Left hindlimb (tissue), 1 donor: ENCODE measurements at places on chromosomes 3 and 15.

DNA sequence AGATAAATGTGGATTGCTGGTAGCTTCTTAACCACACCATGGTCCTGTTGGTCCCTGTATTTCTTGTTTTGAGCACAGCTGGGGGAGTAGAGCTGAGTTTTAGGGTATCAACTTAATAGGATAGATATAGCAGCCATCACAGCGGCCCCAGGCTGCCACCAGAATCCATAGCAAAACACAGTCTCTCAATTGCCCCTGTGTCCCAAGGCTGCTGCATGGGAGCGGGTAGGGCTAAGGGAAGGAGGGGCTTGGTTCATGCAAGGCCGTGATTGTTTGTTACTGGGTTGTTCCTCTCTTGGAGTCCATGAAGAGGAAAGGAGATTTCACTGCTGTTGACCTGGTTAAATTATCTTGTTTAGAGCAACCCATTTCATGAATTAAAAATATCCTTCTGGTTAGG, 22.1 kb downstream of the ARNT2 start:
- no peak for DNase-seq

DNA sequence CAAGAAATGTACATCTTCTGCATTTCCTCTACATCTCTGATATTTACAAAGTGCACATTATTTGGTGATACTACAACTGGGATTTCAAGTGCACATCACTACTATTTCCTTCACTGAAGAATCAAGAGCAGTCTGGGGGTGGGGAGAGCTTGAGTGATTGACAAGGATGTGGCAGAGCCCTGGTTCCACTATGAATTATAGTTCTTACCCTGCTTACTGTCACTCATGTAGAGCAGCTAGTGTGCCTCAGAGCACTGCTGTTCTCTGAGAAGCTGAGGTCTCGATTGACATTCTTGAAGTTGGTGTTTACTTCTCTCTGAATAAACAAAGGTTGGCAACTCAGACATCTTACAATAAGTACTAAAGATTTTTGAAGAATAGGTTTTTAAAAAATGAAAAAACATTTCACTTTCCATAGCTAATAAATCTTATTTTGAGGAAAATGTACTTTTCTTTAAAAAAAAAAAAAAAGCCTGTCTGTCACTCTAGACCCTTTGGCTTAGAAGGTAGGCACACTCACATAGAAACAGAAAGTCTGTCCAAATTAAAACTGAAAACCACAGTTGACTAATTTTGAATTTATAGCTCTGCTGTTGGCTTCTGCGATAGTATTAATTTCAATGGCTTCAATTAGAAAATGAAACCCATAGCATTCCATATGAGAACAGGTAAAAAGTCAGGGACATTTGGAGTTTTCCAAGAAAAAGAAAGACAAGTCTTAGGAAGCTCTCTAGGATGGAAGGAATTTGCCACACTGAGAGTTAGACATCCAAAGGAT, 5.6 kb downstream of the GREM1 start:
- DNase-seq = no peak

DNA sequence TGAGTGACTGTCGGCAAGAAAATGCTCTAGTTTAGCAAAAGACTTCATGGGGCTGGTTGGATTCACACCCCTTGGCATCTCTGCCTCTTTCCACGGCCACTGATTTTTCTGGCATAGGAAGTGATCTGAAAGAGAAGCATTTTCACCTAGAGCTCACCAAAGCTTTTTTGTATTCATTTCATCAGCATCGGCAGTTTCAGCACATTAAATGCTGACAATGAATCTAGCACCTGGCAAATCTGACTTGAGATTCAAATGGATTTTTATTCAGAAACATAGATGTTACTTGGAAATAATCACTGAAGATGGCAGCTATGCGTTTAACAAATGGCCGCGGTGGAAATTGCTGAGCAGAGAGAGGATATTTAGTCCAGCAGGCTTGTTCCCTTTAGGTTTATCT, 155.9 kb downstream of the MEIS2 start:
- DNase-seq = no peak

- DNase-seq = no peak
These were observed 499.6 kb upstream of the CCDC54 start for GRCh38 chr3:106877627-106878026.

DNA sequence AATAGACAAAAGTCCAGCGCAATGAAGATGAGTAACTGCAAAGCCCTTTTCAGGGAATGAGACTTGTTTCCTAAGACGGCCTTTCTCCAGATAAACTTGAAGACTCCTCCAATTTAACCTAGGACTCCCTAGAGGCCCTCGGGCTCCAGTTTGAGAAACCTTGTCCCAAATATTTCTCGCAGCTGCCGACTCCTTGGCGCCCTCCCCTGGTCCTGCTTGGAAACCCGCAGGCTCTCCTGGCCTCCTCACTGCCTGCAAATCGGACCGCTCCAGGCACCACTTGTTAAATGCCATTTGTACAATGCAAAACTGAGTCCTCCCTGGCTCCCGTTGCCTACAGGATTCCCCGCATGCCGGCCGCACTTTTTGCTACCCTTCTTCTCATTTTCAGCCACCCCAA, 36.8 kb downstream of the MUC4 start:
- DNase-seq = no peak

DNA sequence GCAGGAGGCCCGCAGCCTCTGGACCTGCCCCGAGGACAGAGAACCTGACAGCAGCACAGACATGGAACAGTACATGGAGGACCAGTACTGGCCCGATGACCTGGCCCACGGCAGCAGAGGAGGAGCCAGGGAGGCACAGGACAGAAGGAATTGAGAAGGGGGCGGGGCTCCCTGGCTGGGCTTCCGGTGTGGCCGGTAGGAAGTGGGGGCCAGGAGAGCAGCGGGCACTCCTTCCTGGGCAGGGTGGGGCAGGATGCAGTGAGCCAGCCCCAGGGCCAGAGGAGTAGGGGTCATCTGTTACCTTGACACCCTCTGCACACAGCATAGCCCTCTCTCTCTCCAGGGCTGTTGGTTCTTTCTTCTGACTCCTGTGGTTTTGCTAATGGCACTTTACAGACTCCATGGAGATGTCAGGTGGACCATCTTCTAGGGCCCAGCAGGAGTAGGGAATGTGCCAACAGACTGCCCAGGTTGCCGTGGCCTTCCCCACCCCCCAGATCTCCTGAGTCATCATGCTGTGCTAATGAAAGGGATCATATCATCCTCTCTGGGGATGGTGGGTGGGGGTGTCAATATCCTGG, 8.6 kb upstream of the ISG20 start:
- DNase-seq = no peak

DNA sequence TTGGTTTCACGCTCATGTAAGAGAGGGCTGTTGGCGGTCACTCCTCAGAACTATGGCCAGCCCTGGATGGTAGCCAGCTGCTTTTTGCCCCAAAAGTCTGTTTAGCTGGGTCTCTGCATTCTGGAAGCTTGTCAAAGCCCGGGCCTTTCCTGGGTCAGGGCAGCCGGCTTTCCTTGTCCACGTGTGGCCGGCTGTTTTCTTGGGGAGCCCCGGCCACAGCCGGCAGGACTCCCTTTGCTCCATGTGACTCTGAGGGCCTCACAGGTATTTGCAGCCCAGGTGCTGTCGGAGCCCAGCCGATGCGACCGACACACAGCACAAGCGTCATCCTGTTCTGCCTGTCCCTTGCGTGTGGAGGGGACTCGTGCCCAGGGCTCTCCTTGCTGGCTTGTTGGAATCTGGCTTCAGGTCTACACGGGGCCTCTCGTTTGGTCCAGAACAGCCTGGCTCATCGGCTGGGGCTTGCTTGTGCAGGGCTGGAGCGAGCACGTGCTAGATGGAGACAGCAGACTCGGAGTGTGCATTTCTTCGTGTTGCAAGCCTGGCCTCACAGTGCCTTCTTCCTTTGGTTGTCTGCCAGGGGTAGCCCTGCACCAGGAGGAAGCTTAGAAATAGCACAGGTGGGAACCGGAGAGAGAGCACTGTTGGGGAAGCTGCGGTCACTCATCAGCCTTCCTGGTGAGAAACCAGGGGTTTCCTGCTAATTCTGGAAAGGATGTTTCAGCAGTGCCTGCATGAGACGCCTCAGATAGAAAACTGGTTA, 51.5 kb downstream of the PGPEP1L start:
- no peak for DNase-seq

GRCh38 chr3:157226173-157226847, 66.4 kb upstream of the CCNL1 start:
- no peak for DNase-seq

GRCh38 chr3:130779031-130779430, 32.4 kb upstream of the PIK3R4 start:
- no peak for DNase-seq

DNA sequence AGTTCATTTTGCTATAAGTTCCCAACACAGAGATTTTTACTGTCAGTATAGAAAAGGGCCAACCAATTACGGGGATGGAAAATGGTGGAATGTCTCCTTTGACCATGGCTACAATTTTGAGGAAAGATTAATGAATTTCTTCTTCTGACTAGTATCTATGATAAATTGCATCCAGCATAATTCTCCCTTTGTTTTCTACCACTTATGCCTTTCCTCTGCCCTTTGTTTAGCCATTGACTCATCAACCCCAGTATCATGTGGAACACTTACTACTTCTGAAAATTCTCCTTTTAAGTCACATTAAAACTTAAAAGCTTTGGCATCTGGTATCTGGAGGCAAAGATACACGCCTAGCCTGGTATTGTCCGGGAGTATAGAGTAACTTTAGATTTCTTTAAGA, 92.9 kb upstream of the CADPS start:
- DNase-seq = no peak

GRCh38 chr15:31782951-31783350, 247.4 kb upstream of the CHRNA7 start:
- DNase-seq = no peak

GRCh38 chr3:110391042-110391441, 680.6 kb upstream of the NECTIN3 start:
- DNase-seq = no peak

GRCh38 chr3:31254483-31254882, 278.2 kb upstream of the STT3B start:
- DNase-seq = no peak

GRCh38 chr3:71425491-71426071, 157.9 kb downstream of the FOXP1 start:
- no peak for DNase-seq

GRCh38 chr3:117480972-117481371, 771.4 kb downstream of the TUSC7 start:
- no peak for DNase-seq

- no peak for DNase-seq
These were observed 546.2 kb downstream of the FGF12 start for GRCh38 chr3:192181151-192181550.

DNA sequence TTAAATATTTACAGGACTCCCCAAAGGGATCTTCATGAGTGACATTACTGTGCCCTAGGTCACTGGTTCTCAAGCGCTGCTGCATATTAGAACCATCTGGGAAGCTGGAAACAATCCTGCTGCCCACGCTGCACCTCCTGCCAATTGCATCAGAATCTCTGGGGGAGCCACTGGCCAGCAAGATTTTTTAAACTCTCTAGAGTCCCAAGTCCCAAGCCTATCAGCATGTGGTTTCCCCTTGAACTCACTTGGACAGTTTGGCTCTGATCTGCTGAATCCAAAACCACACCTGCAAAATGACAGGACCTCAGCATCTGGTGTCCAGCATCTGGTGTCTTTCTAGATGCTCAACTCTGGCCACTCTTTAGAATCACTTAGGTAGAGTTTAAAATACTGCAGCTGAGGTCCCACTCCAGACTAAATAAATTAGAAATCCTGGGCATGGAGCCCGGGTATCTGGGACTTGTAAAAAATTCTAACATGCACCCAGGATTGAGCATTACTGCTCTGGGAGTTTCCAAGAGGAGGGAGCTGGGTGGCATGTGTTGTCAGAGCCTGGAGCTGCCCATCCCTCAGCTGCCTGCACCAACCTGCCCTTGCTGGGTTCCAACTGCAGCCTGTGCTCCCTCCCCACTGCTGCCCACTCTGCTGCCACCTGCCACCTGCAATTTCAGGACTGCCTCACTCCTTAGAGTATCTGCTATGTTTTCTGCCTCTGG, 311.3 kb downstream of the SLC9A9 start:
- no peak for DNase-seq

- no peak for DNase-seq
These were observed at the start of gene CCR5 for GRCh38 chr3:46370839-46371518. TSS of gene CCR5 (plus strand) at chr3:46370946. CDS start at chr3:46372903, 1,957 bp downstream.

DNA sequence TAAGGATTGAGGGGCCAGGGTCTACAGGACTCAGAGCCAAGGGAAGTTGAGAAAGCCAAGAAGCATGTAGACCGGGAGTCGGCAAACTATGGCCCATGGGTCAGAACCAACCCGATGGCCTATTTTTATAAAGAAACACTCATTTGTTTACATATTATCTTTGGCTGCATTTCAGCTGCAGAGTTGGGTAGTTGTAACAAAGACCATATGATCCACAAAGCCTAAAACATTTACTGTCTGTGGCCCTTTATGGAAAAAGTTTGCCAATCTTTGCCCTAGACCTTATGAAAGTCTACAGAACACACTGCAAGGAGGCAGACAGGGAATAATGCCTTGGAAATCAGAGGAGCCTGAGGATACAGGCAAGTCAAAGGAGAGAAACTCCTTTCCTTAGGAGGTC, 63.2 kb upstream of the MNS1 start:
- DNase-seq = no peak

DNA sequence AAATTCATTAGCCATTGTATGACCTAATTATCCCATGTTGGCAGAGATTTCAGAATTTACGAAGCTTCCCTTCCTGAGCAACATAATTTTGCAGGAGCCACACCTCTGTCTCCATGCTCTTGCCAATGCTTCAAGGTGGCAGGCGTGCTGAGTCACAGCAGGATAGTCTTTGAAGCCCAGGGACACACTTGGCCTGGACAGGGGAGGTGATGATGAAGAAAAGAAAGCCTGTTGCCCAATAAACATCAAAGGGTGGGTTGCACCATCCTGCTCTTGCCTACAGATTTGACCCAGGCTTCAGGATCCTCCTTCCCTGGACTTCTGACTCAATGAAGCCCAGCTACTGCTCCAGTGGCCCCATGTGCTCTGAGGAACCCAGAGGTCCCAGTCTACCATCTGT, 117.1 kb downstream of the MINAR1 start:
- DNase-seq = no peak

GRCh38 chr15:84981054-84981710, 474 bp upstream of the PDE8A start:
- peak; percentile 97 for DNase-seq

- no peak for DNase-seq
These were observed 122.9 kb upstream of the GOLIM4 start for GRCh38 chr3:168218600-168218999.

GRCh38 chr15:76282465-76282864, 28.8 kb downstream of the ETFA start:
- DNase-seq = no peak

DNA sequence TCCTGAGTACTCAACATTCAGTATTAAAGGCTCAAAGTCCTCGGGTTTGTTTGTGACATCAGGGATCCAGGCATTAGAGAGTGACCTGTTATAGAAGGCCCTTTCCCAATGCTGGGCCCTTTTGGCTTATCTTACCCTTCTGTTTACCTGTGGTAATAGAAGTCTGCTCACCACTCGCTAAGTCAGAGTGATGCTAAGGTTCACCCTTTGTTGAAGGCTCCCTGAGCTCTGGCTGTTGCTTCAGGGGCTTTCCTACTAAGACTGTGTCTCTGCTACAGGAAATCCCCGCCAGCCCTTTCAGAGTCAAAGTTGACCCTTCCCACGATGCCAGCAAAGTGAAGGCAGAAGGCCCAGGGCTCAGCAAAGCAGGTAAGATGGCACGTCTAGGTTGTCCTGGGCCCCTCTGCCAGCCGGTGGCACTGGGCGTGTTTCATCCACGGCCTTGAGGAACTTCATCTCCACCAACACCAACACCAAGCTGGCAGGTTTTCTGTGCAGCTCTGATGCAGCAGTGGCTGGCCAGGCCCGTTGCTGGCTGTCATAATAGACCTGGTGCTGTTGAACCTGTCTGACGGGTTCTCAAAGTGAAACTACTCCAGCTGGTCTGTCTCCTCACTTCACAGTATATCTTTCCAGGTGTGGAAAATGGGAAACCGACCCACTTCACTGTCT, 99.1 kb downstream of the DNASE1L3 start:
- DNase-seq = no peak
